ENCODE measurements at places on chromosomes 16 and 17. TPM values are rescaled to one million over a fixed set of nuclear protein-coding genes. Genes with fewer than 3 reads are reported as not detected.

The CSF3 gene
- not detected for total RNA-seq

The ABCC11 gene
- total RNA-seq: 0.05 TPM

The HOXB7 gene
- 0.16 TPM for total RNA-seq

The TBC1D3G gene
- total RNA-seq: not detected

The HOXB13 gene
- total RNA-seq: not detected

The HBA1 gene
- 78.7 TPM for total RNA-seq

The KRTAP9-9 gene
- total RNA-seq: not detected

DNA sequence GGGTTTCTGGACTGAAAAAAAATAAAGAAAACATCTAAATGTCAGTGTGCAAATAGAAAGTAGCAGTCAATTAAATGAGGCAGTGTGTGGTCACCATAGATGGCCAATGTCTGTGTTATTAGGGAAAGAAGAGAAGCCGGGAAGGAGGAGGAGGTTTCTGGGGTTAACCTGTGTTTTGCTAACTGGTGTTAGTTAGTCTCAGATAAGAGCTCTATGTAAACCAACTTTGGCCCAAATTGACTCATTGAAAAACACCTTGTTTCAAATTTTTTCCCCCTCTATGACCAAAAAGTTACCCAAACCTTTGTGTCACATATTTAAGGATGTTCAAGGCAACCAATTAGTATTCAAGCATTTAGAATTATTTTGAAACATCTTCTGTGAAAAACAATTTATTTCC, 530.9 kb downstream of the MAF start:
- H3K27ac ChIP-seq: no peak overlapping the region
- DNase-seq: no peak
- H3K27me3 ChIP-seq: no peaks in the 10 kb centered on the region

DNA sequence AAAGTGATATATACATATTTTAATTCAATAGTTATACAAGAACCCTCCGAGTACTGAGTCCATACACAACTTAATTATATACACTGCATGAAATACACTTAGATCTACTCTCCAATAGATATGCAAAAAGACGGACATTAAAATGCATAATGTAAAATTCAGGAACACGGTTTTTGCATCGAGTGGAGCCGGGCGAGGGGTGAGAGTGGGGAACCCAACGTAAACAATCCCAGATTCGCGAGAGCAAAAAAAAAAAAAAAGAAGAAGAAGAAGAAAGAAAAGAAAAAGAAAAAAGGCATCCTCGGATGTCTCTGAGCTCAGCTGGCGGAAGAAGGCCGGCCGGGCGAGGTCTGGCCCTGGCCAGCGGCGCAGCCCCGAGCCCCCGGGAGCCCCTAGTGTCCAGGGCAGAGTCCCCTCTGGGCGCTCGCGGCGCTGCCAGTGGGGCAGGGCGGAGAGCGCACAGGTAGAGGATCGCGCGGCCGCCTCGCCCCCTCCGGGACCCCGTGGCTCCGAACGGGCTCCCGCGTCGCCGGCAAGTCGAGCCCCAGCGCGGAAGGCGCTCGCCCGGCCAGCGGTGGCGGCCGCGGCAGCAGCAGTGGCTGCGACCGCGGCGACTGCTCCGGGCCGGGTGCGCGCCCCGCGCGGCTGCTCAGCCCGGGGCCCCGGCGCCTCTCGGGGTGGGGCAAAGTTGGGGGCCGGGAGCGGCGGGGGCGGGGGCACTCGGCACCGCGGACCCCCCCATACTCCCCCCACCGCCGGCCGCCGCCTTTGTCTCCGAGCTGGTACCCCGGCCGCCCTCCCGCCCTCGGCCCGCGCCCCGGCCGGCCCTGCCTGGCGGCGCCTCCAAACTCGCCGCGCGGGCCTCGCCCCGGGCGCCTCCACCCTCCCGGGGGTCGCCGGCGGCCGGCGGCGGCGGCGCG, 9.6 kb upstream of the ZFHX3 start:
- H3K4me3 ChIP-seq: peak overlapping the region; percentile 89
- H3K27me3 ChIP-seq: peaks cover 6% of the 10 kb centered on the region
- peak overlapping the region; percentile 97 for H3K27ac ChIP-seq
- H3K36me3 ChIP-seq: no peaks in the 10 kb centered on the region

GRCh38 chr17:38724337-38724988, 5.7 kb upstream of the CISD3 start:
- peaks cover 51% of the 10 kb centered on the region for H3K36me3 ChIP-seq
- no peak overlapping the region for H3K4me3 ChIP-seq
- H3K27ac ChIP-seq: peak overlapping the region; percentile 43
- H3K4me1 ChIP-seq: peaks cover 32% of the 10 kb centered on the region
- peak; percentile 72 for DNase-seq

GRCh38 chr16:8962393-8963009, 1.2 kb downstream of the USP7 start:
- H3K27me3 ChIP-seq: no peaks in the 10 kb centered on the region
- H3K36me3 ChIP-seq: no peaks in the 10 kb centered on the region
- H3K4me3 ChIP-seq: peak overlapping the region; percentile 85

DNA sequence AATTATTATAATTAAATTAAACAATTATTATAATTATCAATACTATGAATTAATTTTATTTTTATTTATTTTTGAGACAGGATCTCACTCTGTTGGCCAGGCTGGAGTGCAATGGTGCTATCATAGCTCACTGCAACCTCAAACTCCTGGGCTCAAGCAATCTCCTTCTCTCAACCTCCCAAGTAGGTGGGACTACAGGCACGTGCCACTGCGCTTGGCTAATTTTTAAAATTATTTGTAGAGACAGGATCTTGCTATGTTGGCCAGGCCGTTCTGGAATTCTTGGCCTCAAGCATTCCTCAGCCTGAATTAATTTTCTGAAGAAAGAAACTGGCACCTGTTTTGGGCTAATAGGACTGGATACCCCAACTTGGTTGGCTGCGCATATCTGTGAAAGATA, 10.3 kb downstream of the GNA13 start:
- DNase-seq: no peak
- H3K4me3 ChIP-seq: no peak overlapping the region
- no peaks in the 10 kb centered on the region for H3K27me3 ChIP-seq
- peaks cover 89% of the 10 kb centered on the region for H3K4me1 ChIP-seq

DNA sequence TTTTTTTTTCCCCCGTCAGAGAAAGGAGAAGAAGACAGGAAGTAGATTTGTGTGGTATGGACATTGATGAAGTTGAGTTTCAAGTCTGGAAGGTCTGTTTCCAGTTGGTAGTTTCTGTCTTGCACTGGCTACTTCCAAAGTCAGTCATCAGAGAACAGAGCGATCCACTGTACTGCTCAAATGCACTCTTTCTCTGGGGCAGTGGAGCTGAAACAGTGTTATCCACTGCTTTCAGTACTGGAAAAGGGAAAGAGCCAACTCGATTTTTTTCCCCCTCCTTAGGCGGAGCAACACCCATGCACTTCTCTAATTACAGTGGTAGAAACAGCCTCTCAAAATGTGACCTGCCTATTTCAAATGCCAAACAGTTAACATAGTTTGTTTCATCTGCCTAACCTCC, 7.4 kb downstream of the PRKCA start:
- H3K27ac ChIP-seq: no peak overlapping the region
- no peak for DNase-seq
- H3K36me3 ChIP-seq: no peaks in the 10 kb centered on the region
- H3K27me3 ChIP-seq: no peaks in the 10 kb centered on the region

DNA sequence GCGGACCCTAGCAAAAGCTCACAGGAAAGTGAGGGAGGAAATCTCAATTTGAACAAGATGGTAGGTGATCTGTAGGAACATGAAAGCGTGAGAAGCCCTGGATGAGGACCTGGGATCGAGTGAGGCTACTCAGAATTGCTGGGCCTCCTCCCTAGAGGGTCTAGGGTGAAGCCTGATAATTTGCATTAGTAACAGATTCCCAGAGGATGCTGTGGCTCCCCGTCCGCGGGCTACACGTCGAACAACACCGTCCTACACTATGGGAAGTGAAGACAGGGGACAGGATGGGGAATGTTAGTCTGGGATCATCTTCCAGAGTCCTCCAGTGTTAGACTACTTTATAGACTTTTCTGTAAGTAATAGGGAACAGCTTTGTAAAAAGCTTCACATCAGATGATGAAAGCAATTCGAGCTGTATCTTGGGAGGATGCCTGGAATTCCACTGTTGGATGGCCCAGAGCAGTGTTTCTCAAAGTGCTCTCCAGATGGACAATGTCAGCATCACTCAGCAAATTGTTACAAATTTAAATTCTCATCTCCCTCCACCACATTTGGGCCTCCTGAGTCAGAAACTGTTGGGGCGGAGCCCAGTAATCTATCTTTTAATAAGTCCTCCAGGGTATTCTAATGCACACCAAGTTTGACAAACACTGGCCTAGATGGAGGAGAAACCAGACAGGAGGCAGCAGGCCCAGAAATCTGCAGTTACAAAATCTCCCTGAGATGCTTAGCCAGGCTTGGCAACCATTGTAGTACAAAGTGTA, 6.5 kb downstream of the FNDC8 start:
- H3K27me3 ChIP-seq: no peaks in the 10 kb centered on the region
- H3K4me1 ChIP-seq: peaks cover 12% of the 10 kb centered on the region
- H3K36me3 ChIP-seq: peaks cover 18% of the 10 kb centered on the region
- peak; percentile 34 for DNase-seq
- H3K4me3 ChIP-seq: no peak overlapping the region
- H3K27ac ChIP-seq: peak overlapping the region; percentile 46

GRCh38 chr16:49009204-49009603, 272.4 kb downstream of the CBLN1 start:
- no peak overlapping the region for H3K4me3 ChIP-seq
- H3K36me3 ChIP-seq: no peaks in the 10 kb centered on the region
- peaks cover 7% of the 10 kb centered on the region for H3K27me3 ChIP-seq
- DNase-seq: no peak
- H3K27ac ChIP-seq: no peak overlapping the region
- peaks cover 17% of the 10 kb centered on the region for H3K4me1 ChIP-seq

DNA sequence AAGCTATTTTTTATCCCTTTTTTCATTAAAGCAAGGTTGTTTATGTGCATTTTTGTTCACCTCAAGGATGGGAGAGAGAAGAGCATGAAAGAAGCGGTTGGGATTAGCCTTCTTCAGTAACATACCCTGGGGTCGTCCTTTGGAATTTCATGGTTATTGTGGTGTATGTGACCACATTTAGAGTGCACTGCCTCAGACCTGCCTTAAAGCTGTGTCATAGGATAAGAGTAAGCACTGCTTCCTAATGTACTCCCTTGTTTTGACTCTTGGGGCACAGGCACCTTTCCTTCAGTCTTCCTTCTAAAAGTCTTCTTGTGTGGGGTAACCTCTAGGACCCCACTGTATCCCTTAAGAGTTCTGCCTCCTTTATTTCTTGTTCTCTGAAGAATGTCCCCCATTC, 28.9 kb downstream of the TNRC6A start:
- peaks cover 24% of the 10 kb centered on the region for H3K36me3 ChIP-seq
- H3K27me3 ChIP-seq: no peaks in the 10 kb centered on the region
- H3K27ac ChIP-seq: no peak overlapping the region
- H3K4me3 ChIP-seq: no peak overlapping the region
- no peak for DNase-seq

DNA sequence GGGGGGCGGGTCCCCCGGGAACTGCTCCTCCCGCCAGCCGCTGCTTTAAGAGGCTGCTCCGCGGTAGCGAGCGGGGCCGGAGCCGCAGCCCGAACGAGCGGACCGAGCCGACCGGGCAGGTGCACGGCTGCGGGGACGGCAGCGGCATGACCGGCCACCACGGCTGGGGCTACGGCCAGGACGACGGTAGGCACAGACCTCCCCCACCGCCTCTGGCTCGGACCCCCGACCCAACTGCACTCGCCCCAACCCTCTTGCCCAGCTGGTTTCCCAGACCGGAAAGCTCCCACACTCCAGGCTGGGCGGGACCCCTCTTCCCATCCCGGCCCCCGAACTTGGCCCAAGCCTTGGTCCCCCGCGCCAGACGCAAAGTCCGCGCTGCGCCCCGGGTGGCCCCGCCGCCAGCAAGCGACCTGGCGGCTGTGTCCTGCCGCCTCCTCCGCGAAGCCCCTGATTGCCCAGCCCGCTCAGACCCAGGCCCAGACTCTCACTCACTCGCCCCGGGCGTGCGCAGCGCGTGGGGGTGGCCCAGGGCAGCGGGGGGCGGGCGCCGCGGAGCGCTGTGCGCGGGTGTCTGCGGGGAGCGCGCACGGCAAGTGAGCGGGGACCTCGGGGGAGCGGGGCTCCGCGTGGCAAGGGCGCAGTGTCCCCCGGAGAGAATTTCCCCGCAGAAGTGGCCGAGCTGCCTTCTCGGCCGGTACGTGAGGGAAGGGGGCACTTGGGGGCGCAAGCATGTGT, at the start of gene CA7:
CA7 (plus strand) TSS at position 73 of the 738 bp plus-strand sequence; CDS start at position 147, 74 bp downstream.
- peaks cover 62% of the 10 kb centered on the region for H3K27me3 ChIP-seq
- no peak within 1 kb of the TSS for H3K27ac ChIP-seq
- peaks cover 19% of the 10 kb centered on the region for H3K4me1 ChIP-seq
- H3K4me3 ChIP-seq: peak within 1 kb of the TSS; percentile 67
- H3K36me3 ChIP-seq: no peaks in the 10 kb centered on the region

GRCh38 chr17:47840742-47841487, at the start of gene SCRN2:
SCRN2 (minus strand) TSS chr17:47841273; CDS start chr17:47840843, 430 bp downstream.
- peak within 1 kb of the TSS; percentile 81 for H3K27ac ChIP-seq
- H3K27me3 ChIP-seq: peaks cover 24% of the 10 kb centered on the region
- H3K36me3 ChIP-seq: peaks cover 27% of the 10 kb centered on the region
- peaks cover 40% of the 10 kb centered on the region for H3K4me1 ChIP-seq
- peak; percentile 90 for DNase-seq

Measured in left ventricle myocardium inferior (tissue), 1 donor.